ENCODE measurements at places on chromosomes 5 and 9.

DNA sequence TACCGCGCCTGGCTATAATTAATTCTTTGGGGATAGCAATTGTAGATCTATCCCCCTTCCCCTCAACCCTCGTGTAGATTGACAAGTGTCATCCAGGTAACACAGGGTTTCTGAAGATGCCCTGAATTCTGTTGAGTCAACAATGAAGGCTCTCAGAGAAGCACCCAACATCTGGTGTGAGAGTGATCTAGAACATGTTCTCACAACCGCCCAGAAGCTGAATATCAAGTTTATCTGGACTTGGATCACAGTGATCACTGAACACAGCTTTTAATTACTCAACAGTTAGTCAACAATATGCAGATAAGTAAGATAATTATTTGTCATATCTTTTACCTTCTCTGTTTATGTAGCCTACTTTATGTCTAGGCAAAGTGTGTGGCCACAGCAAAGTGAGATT is 204.2 kb upstream of the RGMB start:
- DNase-seq, result no peak

DNA sequence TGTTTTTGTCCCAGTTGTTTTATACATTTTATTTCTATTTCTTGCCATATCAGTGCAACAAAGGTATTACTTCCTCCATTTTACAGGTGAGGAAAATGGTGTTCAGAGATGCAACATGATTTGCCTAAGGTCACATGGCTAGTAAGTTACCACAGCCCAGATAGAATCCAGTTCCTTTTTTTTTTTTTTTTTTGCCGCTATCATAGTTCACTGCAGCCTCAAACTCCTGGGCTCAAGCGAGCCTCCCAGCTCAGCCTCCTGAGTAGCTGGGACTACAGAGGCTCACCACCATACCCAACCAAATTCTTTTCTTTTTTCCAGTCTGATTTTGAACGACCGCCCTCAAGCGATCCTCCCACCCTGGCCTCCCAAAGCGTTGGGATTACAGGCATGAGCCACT is 480 bp upstream of the CCDC69 start:
- DNase-seq, result no peak

DNA sequence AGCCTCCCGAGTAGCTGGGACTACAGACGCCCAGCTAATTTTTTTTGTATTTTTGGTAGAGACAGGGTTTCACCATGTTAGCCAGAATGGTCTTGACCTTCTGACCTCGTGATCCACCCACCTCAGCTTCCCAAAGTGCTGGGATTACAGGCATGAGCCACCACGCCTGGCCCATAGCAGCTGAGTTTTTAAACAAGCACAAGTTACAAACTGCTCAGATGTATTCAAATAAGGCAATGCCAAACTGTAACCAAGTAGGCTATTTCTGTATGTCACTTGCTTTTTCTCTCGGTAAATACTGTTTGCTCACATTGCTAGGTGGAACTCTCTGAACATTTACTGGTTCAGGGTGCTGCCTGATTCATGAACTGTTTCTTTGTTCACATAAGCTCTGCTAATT is 799.3 kb upstream of the NUDT12 start:
- DNase-seq, result no peak

GRCh38 chr9:117305454-117305853 is 109.4 kb downstream of the ASTN2 start:
- DNase-seq, result no peak
